KBM-7 (cell line): ENCODE measurements at places on chromosomes 16 and 17.

DNA sequence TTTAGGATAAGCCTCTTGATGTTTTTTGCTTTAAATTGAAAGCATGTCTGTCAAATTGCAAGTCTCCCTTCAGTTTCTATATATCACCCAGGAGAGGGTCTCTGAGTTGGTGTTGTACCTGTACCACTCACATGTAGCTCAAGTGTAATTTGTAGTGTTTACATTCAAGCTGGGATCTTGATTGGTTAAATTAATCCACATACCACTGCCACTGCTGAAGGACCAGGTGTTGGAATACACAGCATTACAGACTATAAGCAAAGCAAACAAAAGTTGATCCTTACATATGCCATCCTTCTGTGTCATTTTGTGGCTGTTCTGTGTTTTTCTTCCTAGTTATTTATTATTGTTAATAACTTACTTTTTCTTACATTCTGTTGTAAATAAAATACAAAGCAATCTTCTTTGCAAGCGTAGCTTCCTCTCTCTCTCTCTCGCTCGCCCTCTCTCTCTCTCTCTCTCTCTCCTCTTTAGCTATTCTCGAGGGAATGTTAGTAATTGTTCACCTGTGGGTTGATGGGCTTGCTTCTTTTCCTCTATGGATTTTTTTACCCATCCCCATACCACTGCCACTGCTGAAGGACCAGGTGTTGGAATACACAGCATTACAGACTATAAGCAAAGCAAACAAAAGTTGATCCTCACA lies 20.8 kb upstream of the NOL11 start:
- no peak for DNase-seq

- DNase-seq = no peak
Measured at GRCh38 chr16:73355981-73356380, 308.1 kb upstream of the ZFHX3 start.

GRCh38 chr16:60463986-60464385 lies 1572.3 kb downstream of the CDH8 start:
- no peak for DNase-seq

GRCh38 chr17:28497931-28498330 lies 8.2 kb upstream of the FOXN1 start:
- DNase-seq = no peak

- no peak for DNase-seq
Measured at GRCh38 chr17:40124279-40125141, 2.7 kb downstream of the MSL1 start.

DNA sequence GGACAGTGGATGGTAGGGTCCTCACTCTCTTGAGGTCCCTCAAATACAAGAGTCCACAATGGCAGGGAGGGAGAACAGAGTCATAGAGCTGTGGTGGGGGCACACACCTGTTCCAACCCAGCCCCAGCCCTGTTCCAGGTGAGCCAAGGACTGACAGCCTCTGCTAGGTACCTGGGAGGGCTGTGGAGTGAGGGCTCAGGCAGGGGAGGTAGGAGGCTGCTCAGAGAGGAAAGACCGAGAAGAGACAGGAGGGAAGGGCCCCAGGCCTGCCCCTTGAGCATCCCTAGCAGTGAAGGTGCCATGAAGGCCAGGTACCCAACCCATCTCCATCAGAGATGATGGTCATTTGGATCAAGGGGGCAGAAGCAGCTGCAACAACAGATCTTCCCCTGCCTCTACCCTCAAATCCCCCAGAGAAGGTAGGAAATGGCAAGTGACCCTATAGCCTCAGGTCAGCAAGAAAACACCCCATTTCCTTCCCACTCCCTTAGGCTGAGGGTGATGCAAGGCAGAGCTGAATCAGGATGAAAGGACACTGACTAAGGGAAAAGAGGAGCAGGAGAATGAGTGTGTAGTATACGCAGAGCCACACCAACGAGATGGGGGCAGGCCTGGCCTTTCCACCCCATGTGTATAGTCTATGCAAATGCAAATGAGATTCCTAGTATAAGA lies 28.6 kb downstream of the CD300LG start:
- DNase-seq = no peak

GRCh38 chr16:6836766-6837165 lies 495.9 kb upstream of the RBFOX1 start:
- DNase-seq = no peak

DNA sequence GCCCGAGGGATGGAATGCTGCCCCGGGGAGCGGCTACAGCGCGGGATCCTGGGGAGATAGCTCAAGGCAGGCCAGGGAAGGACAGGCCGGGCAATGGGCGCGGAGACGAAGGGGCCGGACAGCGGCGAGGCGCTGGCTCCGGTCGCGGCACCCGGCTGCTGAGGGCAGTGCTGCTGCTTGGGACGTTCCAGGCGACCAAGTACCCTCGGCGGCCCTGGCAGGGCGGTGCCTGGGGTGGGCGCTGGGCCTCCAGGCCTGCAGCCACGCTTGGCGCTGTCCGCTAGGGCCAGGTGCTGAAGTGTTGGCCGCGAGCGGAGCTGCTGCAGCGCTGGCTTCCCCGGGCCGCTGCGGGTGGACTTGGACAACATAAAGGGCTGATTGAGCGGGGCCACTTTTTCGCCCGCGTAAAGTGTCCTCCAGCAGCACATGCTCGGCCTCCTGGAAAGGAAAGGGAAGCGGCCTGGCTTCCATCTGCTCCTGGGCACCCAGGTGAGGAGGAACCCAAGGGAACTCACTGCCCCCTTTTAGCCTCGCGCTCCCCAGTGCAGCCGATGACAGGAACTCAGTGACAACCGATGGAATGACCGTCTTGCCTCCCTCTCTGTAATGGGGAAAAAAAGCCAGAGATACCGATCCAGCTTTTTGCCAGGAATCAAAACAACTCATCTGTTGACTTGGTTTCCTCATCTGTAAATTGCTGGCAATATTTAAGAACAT lies 23.7 kb downstream of the CLEC3A start:
- DNase-seq = peak; percentile 40

DNA sequence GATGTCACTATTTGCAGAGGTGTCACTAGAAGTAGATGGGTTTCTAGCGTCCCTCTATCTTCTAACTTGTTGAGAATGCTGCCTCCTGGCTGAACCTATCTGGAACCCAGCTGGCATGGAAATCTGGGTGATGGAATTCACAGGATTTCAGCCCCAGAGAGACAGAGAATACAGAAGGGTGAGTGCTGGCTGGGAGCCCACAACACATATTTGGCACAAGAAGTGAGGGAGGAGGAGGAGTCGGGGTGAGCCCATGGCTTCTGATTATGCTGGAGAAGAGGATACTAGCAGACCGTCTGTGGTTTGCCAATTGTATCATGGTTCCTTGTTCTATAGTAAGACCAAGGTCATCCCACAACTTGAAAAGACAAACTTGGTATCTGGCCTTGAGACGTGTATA lies 557.8 kb upstream of the SALL1 start:
- no peak for DNase-seq

- no peak for DNase-seq
Measured at GRCh38 chr16:48123104-48123788, 32.5 kb downstream of the ABCC12 start.

DNA sequence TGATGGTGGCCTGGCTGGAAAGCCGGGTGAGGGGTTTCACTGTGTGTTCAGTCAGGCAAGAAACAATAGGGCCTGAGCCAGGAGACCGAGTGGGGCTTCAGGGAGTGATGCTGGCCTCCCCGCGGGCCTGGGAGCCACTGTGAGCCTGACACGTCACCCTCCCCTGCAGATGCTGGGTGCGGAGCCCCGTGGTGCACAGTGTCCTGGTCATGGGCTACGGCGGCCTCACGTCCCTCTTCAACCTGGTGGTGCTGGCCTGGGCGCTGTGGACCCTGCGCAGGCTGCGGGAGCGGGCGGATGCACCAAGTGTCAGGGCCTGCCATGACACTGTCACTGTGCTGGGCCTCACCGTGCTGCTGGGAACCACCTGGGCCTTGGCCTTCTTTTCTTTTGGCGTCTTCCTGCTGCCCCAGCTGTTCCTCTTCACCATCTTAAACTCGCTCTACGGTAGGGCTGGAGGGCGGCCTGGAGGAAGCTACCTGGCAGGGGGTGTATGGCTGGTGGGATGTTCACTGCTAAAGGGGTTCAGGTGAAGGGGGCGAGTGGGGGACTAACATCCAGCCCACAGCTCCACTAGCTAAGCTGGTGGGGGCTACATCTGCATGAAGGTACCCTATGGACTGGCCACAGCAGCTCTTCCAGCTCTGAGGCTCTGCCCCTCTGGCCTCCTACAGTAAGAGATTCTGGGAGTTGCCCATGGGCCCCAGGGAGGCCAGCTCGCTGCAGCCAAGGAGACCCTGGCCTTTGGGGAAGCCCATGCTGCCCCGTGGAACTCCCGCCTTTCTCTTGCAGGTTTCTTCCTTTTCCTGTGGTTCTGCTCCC lies 32.4 kb downstream of the ADGRG5 start:
- DNase-seq = no peak

GRCh38 chr16:87180069-87180468 lies 137.1 kb downstream of the C16orf95 start:
- DNase-seq = no peak

DNA sequence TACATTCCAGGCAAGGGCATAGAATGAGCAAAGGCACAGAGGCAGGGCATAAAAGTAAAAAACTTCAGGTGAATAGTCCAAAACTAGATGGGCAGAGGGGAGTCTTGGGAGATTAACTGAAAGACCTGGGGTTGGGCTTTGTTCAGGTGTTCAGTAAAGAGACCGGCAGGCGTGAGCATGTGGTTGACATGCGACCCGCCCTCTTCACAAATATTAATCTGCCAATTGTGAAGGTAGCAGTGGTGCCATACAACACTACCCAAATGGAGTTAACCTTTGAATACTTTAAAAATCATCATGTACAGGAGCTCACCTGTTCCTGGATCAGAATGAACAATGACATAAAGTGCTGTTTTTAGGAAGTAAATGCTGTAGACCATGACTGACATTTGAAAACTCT lies 225.5 kb downstream of the LGALS9B start:
- DNase-seq = no peak

DNA sequence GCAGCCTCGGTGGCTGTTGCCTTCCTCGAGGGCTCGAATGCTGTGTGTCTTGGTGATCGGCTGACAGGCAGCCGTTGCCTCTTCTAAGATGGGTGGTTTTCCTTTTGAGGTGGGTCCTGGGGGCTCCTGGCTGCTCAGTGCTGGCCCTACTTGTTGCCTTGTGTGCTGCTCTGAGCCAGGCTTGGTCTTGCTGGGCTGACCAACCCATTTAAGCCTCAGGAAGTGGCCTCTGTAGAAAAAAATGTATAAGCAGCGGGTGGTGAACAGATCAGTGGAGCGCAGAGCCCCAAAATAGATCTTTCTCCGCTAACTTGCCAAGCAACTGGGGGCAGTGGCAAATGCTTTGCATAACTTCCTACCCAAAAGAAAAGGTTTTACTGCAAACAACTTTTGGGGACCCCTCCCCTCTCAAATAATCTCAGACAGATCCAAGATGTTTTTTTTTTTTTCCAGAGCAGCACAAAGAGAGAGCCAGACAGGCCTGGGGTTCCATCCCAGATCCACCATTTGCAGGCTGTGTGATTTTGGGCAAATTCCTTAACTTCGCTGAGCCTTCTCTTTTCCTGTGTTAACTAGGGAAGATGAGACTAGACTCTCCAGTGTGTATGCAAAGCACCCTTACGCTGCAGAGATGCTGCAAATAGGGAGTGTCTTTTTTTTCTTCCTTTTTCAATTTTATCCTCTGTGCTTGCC lies 42.5 kb downstream of the PLCG2 start:
- peak; percentile 69 for DNase-seq

DNA sequence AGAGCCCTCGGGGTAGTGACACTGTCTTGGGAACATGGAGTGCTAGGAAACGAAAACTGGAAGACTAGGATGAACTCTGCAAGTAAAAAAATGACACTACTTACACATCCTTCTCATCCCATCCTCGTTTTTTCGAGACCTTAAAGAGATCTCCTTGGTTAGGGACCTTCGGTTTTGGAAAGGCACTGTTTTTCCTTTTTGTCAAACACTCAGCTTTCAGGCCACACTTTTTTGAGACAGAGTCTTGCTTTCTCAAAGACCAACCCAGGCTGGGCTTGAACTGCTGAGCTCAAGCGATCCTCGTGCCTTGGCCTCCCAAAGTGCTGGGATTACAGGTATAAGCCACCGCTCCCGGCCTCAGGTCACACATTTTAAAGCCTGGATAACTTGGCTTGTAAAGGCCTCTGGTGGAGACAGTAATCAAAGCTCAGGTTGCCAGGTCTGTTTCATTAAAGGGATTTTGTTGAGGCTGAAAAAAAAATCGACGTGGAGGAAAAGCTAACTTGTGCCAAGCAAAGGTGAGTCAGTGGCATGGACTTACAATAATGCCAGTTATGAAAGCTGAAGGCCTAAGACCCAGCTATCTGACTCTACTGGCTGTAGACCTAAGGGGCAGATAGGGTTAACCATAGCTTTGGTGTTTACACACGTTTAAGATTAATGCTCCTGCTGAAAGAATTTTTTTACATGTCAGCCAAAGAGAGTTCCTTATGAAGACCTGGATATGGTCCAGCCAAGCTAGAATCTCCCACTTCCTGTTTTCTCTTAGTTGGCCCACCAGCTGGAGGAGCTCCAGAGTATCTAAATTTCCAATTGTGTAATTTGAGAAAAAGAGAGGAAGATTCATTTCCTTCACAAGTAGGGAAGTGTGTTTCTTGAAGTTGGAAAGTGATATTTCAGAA lies 823 bp downstream of the NBR1 start:
- peak; percentile 88 for DNase-seq

- DNase-seq = no peak
Measured at GRCh38 chr17:4477255-4477791, 21.4 kb upstream of the SPNS2 start.

- no peak for DNase-seq
Measured at GRCh38 chr16:4520913-4521312, 17.7 kb downstream of the CDIP1 start.

GRCh38 chr17:68610554-68610953 lies 9.4 kb upstream of the FAM20A start:
- DNase-seq = no peak

GRCh38 chr17:36948717-36949460 lies at the start of gene AATF:
Gene AATF, plus strand, starts transcription at chr17:36948954. Its CDS starts 172 bp downstream, at chr17:36949126.
- peak; percentile 98 for DNase-seq

- DNase-seq = no peak
Measured at GRCh38 chr16:10332241-10332640, 53.6 kb upstream of the ATF7IP2 start.

GRCh38 chr16:81136390-81137335 lies 40.5 kb upstream of the GCSH start:
- DNase-seq = no peak
